ENCODE measurements at places on chromosomes 1 and 21.

- DNase-seq: peak; percentile 83
Measured at GRCh38 chr1:178684542-178685000, 40.5 kb upstream of the RALGPS2 start.

DNA sequence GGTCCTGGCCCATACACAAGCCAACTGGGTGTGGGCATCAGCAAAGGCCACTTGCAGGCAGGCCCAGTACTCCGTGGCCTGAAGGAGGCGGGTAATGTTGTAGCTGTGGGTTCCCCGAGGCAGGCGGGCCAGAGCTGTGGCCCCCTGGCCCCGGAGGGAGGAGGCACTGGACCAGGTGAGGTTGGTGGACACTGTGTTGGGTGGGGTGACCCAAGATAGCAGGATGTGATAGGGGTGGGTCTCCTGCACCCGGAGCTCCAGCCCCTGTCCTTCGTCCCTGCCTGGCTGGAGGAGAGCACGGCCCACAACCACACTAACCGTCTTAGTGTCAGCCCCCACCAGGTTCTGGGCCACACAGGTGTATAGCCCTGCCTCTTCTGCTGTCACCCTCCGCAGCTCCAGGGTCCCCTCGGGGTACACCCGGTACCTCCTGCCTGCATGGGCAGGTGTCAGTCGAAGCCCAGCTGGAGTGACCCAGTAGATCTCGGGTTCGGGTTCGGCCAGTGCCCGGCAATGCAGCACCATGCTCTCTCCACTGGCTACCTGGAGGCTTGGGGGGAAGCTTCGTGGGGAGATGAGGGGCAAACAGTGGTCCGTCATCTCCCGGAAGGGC, 67.3 kb downstream of the LRRN2 start:
- no peak for DNase-seq

- no peak for DNase-seq
Measured at GRCh38 chr1:27503844-27504587, 14.0 kb upstream of the WASF2 start.

DNA sequence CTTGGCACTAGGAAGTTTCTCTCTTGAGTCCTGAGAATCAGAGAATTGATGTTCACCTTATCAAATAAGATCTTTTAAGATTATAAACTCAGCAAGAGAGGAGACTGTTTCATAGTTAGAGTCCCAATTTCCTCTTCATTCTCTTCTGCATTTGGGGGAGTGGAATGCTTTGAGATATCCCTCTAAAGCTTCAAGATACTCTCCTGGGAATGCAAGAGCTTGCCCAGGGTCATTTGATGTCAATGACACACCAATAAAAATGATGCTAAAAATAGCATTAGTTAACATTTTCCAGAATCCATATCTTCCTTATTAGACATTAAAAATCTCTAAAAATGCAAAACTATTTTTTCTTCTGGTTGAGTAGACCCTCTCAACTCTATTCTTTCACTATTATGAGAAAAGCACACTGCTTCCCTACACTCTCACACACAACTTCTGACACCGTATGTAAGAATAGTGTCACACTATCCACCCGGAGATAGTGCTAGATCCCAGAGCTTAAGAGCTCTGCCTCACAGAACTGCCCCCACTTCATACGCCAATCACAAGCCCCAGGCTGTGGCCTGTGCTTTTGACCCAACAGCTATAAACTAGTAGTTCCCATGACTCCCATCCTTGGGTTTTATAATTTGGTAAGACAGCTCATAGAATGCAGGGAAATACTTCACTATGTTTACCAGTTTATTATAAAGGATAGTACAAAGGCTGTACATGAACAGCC, 399.9 kb upstream of the RUNX1 start:
- DNase-seq: no peak

DNA sequence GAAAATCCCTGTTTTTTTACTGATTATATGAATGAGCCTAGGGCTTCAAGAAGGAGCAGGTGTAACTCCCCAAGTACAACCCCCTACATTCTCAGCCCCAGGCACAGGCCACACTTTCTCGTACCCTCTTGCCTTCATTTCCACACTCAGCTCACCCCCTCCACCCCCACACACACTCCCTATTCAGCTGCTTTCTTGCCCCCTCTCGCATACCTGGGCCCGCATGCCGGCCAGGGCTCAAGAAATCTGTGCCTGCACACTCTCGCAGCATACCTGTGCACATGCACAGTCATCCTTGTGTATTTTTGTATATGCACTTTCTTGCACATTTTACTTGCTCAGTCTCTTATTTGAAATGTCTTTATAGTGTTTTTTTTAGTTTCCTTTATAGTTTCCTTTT, 2.0 kb downstream of the PTPRF start:
- DNase-seq: no peak
